ENCODE measurements at places on chromosomes 7 and 10.

DNA sequence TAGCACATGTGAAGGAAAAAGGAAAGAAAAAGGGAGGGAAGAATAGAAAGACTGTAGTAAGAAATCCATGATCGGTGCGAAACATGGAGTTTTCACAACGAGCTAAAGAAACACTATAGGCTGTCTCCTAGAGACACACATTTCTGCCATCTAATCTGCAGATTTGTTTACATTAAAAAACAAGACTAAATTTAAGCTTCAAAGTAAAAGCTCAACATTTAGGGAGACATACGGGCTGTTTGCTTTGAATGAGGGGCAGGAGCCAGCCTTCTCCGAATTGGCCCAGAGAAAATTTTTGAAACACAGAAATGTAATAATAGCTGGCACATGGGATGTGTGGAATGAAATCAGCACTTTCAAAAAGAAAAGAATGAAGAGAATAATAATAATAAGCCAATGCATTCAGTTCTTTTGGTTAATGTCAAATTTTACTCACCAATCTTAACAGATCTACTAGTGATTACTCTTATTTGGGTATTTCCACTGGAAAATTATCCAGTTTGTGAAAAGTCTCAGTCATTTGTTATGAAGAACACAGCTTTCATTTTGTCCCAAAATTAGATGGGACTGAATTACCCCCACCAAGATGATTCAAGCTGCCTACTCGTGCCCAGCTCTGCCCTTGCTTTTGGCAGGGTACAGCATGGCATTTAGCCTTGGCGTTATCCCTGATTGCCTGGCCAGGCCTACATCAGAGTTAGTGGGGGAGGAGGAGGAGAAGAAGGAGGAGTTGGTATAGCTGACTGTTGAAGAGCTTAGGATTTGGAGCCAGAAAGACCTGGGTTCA lies 47.1 kb downstream of the MTURN start:
- DNase-seq: no peak

DNA sequence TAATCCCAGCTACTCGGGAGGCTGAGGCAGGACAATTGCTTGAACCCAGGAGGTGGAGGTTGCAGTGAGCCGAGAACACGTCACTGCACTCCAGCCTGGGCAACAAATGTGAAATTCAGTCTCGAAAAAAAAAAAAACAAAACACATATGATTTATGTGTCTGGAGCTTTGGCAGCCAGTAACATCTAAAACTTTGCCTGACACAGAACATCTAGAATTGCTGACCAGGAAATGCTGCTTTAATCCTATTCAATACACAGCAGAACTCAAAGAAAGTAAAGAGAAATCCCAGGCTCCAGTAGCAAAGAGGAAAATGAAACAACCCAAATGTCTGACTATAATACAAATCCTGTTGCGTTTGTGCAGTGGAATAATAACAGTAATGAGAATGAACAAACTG lies 4.5 kb upstream of the CCDC6 start:
- DNase-seq: no peak

DNA sequence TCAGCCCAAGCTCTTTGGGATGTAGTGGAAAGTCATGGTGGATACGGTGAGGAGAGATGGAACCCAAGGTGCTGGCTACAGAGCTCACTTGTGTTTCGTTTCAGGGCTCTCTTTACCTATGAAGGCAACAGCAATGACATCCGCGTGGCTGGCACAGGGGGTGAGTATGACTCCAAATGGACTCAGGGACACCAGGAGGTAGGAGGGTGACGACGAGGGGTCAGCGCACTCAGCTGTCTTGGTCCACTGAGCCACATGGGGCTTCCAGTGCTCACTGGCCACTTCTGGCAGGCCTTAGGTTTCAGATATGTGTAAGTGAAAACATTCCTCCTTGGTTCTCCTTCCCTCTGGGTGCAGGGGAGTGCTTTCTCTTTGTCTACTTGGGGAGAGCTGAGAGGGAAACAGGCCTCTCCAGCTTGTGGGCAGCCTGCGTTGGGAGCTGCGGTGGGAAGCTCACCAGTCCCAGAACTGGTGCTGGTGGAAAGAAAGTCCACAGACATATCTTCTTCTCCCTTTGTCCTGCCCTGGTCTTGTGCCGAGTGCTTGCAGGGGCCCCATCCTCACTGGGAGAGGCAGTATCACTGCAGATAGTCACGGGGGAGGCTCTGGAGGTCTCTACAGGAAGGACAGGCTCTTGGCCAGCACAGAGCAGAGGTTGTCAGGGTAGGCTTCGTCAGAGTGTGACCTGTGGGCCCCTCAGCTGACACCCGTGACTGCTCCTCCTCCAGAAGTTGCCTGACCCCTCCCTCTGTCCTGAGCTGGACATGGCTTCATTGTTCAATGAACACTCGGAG lies 5.8 kb downstream of the DBNL start:
- no peak for DNase-seq

DNA sequence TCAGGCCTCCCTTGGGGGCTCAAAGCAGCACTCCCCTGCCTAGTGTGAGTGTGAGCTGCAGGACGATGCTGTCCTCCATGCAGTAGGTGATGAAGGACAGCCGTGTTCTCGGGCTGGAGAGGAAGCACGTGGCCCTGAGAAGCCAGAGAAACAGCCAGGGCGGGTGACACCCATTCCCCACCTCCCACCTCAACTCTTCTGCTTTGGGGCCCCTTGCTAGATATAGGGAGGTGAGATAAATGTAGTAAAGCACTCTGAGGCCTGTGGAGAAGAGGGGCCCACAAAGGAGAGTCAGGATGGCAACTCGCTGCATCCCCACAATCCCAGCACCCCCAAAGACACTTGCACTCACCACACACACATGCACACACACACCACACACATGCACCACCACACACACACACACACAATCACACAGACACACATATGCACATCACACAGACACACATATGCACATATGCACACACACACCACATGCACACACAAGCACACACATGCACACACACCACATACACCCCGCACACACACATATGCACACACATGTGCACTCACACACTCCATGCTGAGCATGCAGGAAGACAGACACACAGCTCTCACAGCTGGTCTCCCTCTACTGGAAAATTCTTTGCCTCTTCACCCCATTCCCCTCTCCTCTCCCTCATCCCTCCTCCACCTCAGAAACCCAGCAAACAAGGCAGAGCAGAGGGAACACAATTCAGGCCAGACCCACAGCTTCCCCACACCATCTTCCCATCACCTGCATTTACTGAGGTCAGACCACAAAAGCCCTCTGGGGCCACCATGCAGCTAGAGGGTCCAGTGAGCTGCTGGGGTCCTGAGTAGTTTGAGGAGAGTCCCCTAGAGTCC lies 30.5 kb downstream of the ANXA8 start:
- DNase-seq: no peak

DNA sequence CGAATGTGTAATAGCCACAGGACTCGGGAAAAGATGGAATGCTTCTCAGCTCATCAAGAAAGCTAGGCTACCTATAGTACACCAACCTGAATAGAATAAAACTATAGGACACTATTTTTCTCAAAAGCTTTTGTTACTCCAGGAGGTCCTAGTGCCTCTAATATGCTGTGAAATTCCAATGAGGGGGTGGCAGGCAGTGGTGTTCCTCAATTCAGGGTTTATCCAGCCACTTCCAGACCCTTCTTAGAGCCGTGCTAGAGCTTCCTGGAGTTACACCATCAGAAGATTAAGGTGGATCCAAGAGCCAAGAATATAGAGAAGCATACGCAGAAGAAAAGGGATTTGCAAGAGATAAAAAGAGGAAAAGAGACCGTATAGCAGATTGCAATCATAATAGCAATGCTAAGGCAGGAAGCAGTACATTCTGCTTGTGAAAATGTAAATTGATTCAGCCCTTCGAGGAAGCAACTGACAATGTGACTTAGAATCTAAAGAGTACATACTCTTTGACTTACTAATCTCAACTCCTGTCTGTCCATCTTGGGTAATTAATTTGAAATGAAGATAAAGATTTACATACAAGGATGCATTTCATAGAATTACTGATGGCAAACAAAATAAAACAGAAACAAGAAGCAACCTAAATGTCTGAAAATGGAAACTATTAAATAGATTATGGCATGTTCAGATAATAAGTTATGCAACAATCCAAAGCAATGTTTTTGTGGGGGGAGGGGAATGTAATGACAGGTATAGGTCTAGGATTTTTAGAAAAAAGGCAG lies 2.1 kb downstream of the ST8SIA6 start:
- DNase-seq: no peak
